ENCODE measurements at places on chromosomes 16 and 17. TPM values are rescaled to one million over a fixed set of nuclear protein-coding genes. Genes with fewer than 3 reads are reported as not detected.

DNA sequence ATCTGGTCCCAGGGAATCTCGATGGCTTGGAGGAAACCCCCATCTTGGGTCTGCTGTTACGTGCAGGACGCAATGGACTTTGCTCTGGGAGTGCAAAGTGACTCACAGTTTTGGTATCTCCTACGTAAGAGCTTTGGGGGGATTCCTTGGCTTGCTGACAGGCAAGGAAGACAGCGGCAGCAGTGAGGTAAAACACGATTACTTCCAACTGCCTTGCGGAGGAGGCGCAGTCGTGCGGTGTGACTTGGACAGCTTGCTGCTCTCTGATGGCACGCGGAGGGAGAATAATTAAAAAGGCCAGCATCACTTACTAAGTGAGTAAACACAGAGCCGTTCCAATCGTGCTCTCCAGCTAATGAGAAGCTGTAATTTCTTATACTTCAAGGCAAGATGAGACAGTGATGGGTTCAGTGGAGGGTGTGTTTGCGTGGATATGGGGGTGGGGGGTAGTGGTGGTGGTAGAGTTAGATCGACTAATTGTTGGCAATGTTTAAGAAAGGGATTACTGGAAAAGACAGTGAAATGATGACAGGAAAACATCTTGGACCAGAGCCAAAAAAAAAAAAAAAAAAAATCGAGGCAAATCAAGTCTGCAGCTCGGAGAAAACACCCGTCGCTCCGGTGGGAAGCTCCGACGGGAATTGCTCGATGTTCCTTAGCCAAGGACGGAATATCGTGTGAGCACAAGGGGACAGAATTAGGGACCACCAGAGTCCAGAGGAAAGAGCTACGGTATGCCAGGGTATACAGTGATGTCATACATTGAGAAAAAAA, 184.8 kb upstream of the ZFHX3 start:
- H3K27me3 ChIP-seq: no peaks in the 10 kb centered on the region
- DNase-seq: peak; percentile 64
- H3K27ac ChIP-seq: no peak overlapping the region
- H3K4me1 ChIP-seq: peaks cover 2% of the 10 kb centered on the region
- no peaks in the 10 kb centered on the region for H3K36me3 ChIP-seq

DNA sequence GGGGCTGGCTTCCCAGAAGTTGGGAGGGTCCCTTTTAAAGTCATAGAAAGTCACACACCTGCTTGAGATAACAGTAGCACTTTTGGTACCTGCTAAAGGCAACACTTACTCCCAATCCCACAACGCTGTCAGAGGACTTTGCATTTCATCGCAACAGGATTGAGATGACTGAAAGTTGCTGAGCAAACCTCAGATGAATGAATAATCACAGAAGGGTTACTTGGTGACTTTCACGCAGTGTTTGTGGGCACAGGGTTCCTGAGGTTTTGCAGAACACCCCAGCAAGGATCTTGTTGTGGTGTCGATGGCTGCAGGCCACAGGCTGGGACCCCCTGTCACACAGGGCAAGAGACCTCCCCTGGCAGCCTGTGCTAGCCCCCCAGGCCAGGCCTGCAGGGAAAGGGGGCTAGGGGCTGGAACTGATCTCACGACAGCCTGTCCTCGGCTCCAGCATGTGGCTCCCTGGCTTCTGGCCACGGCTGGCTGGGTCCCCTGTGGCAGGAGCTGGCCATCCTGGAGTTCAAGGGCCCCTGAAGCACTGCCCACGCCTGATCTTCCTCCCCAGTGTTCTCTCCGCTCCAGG, 79.4 kb upstream of the CBX4 start:
- no peak overlapping the region for H3K27ac ChIP-seq
- H3K27me3 ChIP-seq: no peaks in the 10 kb centered on the region
- H3K36me3 ChIP-seq: no peaks in the 10 kb centered on the region
- no peak overlapping the region for H3K4me3 ChIP-seq

- no peaks in the 10 kb centered on the region for H3K27me3 ChIP-seq
- DNase-seq: no peak
- H3K4me1 ChIP-seq: no peaks in the 10 kb centered on the region
- no peaks in the 10 kb centered on the region for H3K36me3 ChIP-seq
These were observed 18.4 kb downstream of the CYB5D2 start for GRCh38 chr17:4161192-4161966.

DNA sequence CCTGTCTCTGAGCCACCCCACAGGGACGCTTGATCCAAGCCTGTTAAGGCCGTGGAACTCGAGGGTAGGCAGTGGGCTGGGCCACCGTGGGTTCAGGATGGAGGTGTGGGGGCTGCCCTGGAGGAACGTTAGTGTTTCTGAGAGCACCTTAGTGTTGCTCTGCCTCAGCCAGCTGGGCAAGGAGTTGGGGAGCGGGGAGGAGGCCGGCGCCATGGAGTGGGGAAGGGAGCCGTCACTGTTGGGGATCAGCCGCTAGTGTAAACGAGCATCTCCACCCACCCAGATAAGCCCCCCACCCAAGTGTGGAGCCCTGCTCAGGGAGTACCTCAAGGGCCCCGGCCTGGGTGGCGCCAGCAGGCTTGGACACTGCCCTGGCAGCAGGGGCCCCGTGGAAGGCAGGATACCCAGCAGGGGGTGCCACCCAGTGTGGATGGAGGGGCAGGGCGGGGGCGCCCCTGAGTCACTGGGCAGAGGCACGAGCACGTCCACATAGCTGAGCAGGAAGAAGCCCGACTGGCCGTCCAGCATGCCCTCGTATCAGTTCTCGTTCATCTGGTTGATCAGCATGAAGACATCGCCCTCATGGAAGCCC, 98.6 kb downstream of the KPNA2 start:
- DNase-seq: no peak
- H3K27ac ChIP-seq: no peak overlapping the region
- no peak overlapping the region for H3K4me3 ChIP-seq
- no peaks in the 10 kb centered on the region for H3K27me3 ChIP-seq
- H3K36me3 ChIP-seq: no peaks in the 10 kb centered on the region

DNA sequence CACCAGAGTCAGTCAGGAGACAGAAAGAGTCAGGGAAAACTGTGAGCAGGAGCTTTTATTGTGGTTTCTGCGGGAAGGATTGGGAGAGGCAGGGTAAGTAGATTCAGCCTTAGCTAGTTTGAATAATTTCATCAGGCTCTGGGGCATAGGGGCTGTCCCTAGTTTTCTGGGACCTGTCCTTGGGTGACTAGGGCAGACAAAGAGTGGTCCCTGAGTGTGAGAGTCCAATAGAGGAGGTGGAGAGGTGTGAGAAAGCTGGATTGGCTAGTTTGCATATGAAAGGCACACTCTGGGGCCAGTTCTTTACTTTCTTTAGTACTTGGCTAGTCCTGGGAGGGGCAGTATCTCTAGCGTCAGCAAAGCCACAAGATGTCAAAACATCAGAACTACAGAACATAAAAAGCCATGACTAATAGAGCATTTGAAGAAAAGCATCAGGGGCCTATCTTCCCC, 255.6 kb downstream of the HS3ST3A1 start:
- no peak overlapping the region for H3K4me3 ChIP-seq
- H3K36me3 ChIP-seq: no peaks in the 10 kb centered on the region
- no peaks in the 10 kb centered on the region for H3K4me1 ChIP-seq
- DNase-seq: peak; percentile 27

- peaks cover 3% of the 10 kb centered on the region for H3K4me1 ChIP-seq
- no peak overlapping the region for H3K4me3 ChIP-seq
- no peak overlapping the region for H3K27ac ChIP-seq
These were observed 76.4 kb downstream of the KCNJ12 start for GRCh38 chr17:21452377-21453143.

Gene INPP5K
- total RNA-seq: 30.9 TPM

DNA sequence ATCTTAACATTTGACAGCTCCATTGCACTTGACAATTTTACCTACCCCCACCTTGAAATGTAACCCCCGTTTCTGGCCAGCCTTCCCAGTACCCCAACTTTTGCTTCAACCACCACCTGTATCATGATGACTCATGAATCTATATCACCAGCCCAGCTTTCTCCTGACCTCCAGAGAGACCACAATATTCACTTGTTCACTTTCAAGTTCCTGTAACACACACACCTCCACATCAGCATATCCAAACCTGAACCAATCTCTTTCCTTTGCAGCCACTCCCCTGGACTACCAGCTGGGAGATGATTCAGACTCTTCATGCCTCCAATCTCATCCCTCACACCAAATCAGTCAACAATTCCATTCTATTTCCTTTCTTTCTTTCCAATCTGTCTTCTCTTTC, 8.0 kb downstream of the SMG6 start:
- no peak for DNase-seq
- no peaks in the 10 kb centered on the region for H3K27me3 ChIP-seq
- H3K36me3 ChIP-seq: no peaks in the 10 kb centered on the region
- H3K4me1 ChIP-seq: no peaks in the 10 kb centered on the region

GRCh38 chr17:79922116-79922601, 82.9 kb upstream of the CBX4 start:
- no peaks in the 10 kb centered on the region for H3K36me3 ChIP-seq
- no peak for DNase-seq
- no peak overlapping the region for H3K4me3 ChIP-seq
- peaks cover 9% of the 10 kb centered on the region for H3K4me1 ChIP-seq
